ENCODE measurements at places on chromosomes 16 and 17.
A peak's percentile ranks its signal among the peaks of the same experiment; 100 is the strongest.

- peak; percentile 29 for DNase-seq
Observed at GRCh38 chr17:82085931-82086764, 11.9 kb downstream of the FASN start.

DNA sequence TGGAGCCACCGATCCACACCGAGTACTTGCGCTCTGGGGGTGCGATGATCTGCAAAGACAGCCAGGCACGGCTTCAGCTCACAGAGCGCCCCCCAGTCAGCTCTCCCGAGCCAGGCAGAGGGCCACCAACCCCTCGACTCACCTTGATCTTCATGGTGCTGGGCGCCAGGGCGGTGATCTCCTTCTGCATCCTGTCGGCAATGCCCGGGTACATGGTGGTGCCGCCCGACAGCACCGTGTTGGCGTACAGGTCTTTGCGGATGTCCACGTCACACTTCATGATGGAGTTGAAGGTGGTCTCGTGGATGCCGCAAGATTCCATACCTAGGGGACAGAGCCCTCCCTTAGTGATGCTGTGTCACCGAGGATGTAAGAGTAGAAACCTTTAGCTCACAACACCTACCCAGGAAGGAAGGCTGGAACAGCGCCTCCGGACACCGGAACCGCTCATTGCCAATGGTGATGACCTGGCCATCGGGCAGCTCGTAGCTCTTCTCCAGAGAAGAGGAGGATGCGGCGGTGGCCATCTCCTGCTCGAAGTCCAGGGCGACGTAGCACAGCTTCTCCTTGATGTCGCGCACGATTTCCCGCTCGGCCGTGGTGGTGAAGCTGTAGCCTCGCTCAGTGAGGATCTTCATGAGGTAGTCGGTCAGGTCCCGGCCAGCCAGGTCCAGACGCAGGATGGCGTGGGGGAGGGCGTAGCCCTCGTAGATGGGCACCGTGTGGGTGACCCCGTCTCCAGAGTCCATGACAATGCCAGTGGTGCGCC lies 1.6 kb downstream of the ACTG1 start:
- DNase-seq = peak; percentile 56

GRCh38 chr16:85168732-85169256 lies 56.5 kb upstream of the CIBAR2 start:
- peak; percentile 81 for DNase-seq

DNA sequence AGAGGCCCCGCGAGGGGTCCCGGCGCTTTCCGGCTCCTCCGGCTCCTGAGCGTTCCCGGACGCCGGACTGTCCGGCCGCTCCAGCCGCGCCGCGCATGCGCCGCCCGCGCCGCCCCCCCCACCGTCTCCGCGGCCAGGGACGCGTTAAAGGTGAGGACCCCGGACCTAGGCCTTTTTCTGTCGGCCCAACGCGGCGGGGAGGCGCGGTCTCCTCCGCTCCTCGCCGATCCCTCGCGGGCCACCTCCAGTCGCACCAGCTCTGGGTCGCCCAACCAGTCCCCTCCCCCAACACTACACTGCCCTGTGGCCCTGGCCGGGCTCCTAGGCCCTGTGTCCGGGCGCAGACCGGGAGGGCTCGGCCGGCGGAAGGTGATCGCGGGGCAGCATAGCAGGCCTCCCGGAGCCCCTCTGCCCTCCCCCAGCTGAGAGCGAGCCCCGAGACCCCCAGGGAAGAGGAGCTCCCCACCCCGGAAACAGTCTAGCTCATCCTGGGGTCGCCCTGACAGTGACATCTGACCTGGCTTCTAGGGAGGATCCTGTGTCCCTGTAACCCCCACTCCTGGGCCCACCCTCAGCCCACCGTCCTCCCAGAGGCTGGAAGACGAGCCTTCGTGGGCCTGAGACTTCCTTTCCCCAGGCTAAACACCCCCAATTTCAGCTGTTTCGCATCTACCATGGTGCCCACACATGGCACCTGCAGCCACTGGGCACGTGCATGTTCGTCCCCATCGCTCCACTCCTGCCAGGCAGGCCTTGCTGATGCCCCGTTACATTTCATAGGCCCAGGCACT lies 14.7 kb upstream of the BCAR1 start:
- peak; percentile 83 for DNase-seq

DNA sequence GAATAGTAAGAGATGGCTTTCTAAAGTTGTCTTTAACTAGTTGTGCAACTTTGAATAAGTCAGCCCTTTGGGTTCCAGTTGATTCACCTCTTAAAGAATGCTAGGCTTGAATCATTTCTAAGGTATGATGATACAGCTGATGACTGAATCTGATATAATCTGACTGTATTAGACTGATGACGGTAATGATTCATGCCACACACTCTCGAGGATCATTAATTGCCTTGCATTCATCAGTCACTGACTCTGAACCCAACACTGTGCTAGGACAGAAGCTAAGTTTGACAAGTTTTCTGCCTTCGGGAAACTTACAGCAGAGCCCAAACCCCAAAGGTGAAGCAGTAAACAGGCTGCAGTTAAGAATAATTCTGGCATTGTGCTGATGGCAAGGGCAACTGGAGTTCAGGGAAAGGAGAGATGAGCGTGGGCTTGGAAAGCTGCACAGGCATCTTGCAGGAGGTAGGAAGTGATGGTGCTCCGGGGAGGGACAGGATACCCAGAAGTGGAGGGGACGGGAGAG lies 25.8 kb downstream of the ASIC2 start:
- DNase-seq = no peak

DNA sequence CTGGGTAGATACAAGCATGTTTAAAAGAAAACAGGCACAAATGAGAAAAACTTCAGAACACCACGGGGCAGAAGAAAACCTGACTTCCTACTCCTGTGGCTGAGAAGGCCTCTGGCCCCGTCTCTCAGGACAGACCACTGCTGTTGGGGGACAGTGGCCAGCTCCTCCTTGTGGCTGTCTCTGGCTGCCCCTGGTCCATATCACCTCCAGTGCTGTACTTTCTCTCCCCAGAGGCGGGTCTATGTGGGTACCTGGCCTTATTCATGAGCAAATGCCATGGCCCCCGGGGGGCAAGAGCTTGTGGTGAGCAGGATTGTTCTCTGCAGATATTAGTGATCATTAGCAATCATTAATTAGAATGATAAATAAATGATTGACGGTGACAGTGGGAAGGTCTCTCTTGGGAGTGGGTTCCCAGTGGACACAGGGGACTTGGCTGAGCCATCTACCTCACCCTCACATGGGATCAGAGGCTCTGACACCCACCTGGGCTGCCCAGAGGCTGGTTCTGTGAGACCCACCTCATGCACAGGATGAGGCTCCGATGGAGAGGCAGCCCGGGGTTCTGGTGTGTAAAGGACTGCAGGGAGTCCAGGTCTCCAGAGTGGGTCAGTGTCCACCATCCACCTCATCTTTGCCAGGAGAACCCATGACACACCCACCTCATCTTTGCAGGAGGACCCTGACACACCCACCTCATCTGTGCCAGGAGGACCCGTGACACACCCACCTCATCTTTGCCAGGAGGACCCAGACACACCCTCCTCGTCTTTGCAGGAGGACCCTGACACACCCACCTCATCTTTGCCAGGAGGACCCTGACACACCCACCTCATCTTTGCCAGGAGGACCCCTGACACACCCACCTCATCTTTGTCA lies 30.6 kb upstream of the CBFA2T3 start:
- peak; percentile 15 for DNase-seq

GRCh38 chr17:56661906-56662305 lies 68.4 kb downstream of the NOG start:
- no peak for DNase-seq
